ENCODE measurements at places on chromosomes 11 and 22.

DNA sequence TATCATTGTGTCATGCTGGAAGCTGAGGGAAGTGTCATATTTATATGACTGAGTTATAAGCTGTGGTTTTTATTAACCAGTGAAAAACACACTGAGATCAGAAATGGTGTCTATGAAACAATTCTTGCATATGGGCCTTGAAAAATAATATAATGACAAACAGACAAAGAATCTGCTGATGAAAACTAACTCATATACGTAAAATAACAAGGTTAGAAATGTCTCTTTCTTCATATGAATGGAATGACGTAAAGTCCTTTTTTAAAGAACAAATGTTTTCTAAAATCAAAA is 48.8 kb upstream of the PHF21B start:
- DNase-seq, result no peak

DNA sequence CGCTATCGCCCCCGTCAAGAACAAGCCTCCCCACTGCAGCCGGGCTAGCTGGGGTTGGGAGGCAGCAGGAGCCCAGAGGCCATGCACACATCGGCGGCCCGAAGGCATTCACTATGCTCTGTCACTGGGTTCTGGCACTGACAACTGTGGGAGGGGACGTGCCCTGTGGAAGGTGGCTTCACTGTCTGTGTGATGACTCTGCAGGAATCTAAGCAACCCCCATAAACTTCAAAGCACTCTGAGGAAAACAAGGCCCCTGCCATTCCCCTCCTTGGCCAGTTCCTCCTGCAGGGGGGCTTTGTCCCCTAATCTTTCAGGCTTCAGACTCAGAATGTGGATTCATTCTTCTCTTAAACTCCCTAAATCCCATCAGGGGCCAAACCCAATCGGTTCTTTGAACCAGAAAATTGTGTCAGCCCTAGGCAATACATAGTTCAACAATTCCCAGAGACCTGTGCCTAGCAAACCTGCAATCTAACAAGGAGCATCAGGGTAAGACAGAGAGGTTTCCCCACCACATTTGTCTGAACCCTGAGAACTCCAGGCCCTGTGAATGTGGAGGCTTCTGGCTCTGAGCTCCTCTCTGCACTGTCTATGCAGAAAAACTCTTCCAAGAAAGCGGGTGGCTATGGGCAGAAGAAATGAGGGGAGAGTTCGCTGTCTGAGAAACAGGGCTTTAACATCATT is 1477.2 kb downstream of the TBC1D22A start:
- DNase-seq, result no peak

GRCh38 chr22:25449781-25450317 is 114.6 kb upstream of the GRK3 start:
- DNase-seq, result no peak

DNA sequence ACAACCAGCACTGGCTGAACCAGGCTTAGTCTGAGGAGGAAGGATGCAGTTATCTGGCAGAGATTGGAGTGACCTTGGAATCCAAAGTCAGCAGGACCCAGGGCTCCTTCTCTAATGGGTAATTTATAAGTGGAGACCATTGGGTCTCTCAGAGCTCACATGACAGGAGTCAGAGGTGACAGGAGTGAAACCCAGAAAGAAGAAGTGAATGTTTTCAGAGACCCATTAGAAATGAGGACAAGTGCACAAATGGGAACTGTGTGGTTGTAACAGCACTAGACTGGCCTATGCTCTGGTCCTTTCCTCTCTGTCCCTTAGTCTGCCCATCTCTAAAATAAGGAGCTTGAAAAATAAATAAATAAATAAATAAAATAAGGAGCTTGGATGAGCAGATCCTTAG is 107.4 kb downstream of the SERGEF start:
- DNase-seq, result no peak

DNA sequence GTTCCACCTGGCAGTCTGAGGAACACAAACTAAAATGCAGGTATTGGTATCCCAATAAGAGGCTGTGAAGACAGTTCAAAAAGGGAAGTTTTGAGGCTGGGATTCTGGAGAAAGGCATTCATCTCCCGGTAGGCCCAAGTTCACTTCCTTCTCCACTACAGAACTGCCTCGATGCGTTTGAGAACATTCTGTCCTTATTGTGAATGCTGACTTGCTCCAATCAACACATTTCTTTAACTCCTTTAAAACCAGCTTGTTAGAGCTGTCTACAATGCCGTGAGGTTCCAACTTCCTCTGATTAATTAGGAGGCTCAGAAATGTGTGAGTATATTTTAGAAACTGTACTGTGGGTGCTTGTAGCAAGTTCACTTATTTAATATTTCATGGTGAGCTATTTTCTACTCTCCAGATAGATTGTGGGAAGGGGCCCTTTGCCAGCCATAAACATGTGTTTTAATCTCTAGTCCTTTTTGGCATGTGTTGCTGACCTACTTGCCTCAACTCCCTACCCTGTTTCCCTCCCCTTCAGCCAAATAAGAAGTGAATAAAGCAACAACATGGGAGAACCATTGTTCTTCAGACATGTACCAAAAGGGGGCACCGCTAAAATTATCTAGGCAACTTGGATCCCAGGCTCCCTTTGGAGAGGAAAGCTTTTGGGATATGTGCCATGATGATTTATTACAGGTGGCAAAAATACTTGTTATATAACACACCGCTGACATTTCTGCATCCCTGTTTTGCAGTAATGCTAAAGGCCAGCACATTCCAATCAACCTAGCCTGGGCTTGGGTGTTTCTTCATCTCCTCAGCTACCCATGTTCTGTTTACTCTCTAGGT is 245.6 kb downstream of the BLID start:
- peak; percentile 7 for DNase-seq

DNA sequence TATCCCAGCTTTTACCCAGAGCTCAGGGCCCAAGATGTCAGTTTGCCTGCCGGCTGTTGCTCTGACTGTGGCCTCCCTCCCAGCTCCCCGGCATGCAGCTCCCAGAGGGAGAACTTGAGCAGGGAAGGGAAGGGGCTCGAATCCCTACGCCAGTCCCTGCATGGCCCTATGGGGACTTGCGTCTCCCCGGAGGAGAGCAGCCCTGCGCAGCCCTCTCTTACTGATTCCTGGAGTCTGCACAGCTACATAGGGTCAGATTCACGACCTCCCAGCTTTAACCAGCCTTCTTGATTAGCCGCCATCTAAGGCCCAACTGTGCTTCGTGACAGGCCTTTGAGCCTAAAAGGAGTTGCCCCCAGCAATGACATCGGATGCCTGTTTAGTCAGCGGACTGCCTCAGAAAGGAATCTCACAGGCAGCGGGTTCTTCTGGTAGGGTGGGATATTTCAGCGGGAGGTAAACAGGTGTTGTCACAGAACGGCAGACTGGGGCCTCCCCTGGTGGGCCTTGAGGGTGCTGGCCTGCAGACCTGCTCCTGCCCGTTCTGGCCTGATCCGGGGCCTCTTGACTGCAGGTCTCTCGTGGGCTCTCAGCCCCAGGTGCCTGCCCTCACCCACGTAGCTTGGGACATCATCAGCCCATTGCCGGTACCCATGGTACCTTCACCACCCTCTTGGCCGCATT is 43.8 kb upstream of the KCNQ1OT1 start:
- no peak for DNase-seq

All from NCI-H1092 treated with DMSO at 0.1 percent for 48 hours (cell line).